Kidney (tissue), 22 donors: ENCODE measurements at places on chromosomes 1 and 21. TPM values are rescaled to one million over a fixed set of nuclear protein-coding genes. Genes with fewer than 3 reads are reported as not detected.
A peak's percentile ranks its signal among the peaks of the same experiment; 100 is the strongest.

IGSF5 gene
- polyA plus RNA-seq: 0.24 TPM

NBPF14 gene
- polyA plus RNA-seq: 17.6 TPM

KIAA0040 gene
- 20.0 TPM for polyA plus RNA-seq

GPX7 gene
- polyA plus RNA-seq: 14.3 TPM

VTCN1 gene
- 26.5 TPM for polyA plus RNA-seq

LY9 gene
- polyA plus RNA-seq: 0.41 TPM

SH3D21 gene
- 5.7 TPM for polyA plus RNA-seq

PLEKHN1 gene
- polyA plus RNA-seq: not detected

DNA sequence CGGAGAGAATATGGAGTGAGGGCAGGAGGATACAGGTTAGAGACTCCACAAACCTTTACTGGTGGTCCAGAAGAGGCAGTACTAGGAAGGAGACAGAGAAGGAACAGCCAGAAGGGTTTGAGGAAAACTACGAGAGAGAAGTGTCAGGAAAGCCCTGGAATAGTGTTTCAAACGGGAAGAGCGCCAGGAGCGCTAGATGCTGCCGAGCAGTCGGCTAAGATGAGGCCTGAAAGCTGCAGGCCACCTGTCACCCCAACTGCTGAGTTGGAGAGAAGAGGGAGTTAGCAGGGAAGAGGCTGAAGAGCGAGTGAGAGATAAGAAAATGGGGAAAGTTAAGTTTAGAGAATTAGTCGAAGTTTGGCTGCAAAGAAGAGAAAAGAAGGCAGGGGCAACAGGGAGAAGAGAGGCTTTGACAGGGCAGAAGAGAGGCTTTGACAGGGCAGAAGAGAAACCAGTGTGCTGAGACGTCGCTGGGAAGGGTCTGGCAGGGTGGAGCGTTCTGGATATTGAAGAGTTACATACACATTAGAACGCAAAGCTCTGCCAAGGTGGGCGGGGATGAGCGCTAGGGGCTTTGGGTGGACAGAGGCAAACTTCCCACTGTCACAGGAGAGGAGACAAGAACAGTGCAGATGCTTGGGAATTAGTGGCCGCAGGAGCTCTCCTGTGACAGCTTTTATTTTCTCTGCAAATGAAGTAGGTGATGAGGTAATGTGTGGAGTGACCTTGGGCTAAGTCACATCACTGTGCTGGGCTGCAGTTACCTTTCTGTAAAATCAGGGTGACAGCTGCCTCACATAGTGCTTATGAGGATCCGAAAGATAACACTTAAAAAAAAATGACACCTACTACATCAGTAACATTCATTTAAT lies 31.2 kb downstream of the PCSK9 start:
- no peak for DNase-seq

- no peak for DNase-seq
Measured at GRCh38 chr1:175520186-175520585, 223.2 kb downstream of the TNR start.

DNA sequence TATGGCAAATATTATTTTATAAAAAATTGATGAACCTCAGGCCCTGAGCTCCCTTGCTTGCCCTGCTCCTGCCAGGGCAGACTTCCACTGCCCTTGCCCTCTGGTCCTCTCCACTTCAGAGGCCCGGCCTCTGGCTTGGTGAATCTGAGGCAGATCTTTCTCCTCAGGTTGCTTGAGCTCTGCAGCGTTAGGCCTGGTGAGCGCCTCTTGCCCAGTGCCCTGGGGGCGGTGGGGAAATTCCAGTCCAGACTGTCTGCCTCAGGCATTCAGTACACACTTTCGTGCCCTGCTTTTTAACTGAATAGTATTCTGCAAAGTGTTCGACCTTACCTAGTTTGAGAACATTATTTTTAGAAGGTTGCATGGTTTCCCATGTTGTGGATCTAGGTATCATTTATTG lies 98.2 kb downstream of the PCBP3 start:
- no peak for DNase-seq

DNA sequence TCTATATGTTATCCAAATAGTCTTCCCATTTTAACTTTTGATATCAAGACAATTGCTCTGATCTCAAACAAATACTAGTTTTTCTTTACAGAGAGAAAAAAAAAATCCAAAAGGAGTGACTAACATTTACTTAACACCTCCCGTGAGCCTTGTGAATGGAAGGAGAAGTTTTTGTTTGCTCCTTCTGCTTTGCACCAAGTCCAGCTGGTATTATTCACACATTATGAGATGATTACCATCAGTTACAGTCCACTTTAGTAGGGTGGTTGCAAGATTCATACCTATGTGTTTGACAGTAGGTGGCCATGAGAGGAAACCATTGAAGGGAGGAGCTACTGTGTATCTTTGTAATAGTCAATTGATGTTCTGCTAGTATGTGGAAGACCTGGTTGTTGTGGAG lies 443.4 kb upstream of the ZP4 start:
- no peak for DNase-seq

- no peak for DNase-seq
Measured at GRCh38 chr1:65235867-65236805, 73.2 kb upstream of the DNAJC6 start.

DNA sequence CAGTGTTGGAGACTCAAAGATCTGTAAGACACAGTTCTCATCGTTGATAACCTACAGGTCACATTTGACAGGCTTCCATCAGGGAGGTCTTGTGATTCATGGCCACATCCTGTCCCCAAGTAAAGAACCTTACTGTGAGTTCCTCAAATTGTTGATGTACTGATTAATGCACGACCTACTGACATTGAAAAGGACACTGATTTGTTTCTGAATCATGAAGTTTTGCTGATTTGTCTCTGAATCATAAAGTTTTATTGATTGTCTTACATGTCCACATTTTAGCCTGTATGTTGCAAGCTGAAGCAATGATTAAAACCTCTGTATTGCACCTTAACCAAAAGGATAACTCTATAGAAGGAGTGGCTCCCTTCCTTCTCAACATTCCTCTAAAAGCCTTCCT lies 476.3 kb upstream of the RUNX1 start:
- no peak for DNase-seq

GRCh38 chr1:203768256-203768655 lies 3.3 kb downstream of the LAX1 start:
- DNase-seq: no peak

DNA sequence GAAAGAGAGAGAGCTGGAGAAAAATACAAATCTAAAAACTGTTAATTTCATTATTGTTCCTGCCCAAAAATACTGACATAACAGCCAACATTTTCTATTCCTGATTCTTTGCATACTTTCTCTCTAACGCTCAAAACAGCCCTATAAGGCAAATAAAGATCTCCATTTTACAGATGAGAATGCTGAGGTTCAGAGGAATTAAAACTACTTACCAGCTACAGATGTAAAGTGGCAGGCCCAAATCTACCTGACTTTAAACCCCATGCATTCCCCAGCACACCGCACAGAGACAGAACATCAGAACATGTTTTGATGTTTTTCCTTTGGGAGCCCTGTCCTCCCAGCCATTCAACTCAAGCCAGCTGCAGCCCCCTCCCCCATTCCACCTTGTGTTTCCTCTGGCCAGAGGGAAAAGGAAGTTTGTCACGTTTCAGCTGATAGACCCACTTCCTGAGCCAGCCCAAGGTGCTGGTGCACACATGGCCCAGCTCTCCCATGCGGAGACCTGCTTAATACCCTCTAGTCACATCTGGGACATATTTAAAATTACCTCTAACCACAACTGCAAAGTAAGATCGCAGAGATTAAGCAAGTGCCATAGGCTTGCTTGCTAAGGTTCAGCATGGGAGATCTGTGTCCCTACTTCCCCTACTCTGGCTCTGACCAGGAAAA lies 133.1 kb upstream of the NFIA start:
- no peak for DNase-seq

GRCh38 chr1:92094090-92094489 lies 13.9 kb downstream of the BTBD8 start:
- no peak for DNase-seq

- DNase-seq: no peak
Measured at GRCh38 chr1:188846468-188846867, 1631.2 kb downstream of the BRINP3 start.

DNA sequence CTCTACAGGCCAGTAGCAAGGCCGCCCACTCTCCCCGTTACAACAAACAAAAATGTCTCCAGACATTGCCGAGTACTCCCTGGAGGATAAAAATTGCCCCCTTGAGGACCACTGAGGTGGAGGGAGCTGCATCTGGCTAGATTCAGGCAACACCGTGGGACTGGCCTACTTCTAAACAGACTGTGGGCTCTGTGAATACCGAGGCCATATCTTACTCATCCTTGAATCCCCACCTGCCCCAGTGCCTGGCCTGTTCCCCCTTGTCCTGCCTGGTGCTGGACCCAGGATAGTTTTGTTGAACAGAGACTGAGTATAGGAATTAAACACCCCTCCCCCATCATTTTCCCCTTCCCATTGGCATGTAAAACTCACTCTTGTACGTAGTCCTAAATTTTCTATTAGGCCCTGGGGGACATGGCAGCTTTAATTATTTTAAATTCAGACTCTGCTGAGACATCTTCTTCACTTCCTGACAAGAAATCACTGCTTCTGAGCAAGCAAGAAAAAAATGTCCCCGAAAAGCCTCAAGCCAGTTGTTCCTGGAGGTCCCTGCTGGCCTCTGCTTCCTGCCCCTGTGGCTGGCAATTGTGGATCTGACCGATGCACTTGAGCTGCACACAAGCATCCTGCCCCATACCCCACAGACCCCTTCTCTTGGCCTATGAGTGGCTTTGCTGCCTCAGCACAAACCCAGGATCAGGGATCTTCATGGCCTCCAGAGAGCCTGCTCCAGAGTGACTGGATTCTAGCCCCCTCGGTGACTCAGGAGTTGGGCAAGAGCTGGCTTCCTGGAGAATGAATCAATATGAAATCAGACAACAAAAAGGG lies 111.0 kb downstream of the ACTL8 start:
- DNase-seq: no peak

DNA sequence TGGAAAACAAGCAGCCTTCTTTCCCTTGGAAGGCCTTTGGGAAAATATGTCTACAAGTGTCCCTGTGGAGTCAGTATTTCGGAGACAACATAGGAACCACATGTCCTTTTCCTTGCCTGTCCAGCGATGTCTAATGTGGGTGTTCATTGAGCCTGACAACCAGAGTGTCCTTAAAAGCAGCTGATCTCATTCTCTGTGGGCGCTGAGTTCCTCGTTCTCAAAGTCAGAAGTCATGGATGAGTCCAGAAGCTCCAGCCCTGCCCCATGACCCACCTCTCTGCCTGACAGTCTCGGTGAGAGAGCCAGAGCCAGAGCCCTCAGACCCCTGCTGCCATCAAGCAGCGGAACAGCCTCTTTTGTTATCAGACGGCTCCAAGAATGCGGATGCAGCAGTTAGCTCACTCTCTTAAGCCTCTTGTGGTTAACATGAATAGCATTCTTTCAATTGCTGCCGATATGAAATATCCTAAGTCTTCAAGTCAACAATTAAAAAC lies 329.2 kb downstream of the TGFB2 start:
- peak; percentile 12 for DNase-seq

DNA sequence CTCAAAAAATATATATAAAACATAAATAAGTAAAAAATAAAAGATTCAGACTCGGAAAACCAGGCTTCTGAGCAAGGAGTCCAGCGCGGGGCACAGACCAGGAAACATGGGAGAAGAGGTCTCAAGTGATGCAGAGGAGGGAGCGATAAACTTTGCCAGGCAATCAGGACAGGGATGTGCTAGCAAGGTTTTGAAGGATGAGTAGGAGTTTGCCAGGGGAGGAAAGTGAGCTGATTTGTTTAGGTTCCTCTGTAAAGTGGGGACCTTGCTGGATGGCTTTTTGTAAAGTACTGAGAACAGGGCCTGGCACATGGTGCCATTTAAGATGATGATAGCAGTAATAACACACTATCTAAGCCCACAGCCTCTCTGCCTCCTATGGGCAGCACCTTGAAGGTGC lies 86.1 kb downstream of the SPSB1 start:
- no peak for DNase-seq

- peak; percentile 91 for DNase-seq
Measured at GRCh38 chr1:30801771-30802198, 44.2 kb upstream of the LAPTM5 start.

DNA sequence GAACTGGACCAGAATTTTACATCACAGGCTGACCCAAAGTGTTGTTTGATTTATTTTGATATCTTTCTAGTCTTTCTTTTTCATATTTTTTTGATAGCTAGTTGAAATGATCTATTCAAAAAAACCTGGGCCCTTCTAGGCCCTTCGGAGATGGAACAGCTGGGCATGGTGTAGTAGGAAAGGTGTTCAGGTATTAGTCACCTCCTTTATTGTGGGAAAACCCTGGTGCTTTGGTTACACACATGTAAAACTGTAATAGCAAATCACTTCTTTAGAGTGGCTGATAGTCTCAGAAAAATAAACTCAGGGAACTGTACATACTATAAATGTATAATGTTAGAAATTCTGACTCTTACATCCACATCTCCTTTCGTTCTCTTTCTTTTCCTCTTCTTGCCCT lies 234.5 kb downstream of the PLA2G4A start:
- DNase-seq: no peak

DNA sequence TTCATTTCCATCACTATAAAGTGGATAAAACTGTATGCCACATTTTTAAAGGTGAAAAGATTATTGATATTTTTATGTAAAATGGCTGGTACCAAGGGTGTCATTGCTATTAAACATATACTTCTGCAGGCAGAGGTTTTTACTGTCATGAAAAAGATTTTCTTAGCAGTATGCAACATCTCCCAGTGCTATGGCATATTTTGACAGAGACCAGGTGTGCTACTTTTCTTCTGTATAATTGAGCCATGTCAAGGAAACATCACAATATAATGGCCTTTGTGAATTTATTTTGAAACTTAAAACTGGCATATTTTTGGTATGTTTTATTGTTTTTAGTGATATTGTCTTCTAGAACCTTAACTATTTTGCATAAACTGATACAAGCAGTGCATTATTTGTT lies 216.6 kb upstream of the C1orf105 start:
- DNase-seq: no peak

- DNase-seq: no peak
Measured at GRCh38 chr1:178275049-178275448, 181.1 kb downstream of the RASAL2 start.

DNA sequence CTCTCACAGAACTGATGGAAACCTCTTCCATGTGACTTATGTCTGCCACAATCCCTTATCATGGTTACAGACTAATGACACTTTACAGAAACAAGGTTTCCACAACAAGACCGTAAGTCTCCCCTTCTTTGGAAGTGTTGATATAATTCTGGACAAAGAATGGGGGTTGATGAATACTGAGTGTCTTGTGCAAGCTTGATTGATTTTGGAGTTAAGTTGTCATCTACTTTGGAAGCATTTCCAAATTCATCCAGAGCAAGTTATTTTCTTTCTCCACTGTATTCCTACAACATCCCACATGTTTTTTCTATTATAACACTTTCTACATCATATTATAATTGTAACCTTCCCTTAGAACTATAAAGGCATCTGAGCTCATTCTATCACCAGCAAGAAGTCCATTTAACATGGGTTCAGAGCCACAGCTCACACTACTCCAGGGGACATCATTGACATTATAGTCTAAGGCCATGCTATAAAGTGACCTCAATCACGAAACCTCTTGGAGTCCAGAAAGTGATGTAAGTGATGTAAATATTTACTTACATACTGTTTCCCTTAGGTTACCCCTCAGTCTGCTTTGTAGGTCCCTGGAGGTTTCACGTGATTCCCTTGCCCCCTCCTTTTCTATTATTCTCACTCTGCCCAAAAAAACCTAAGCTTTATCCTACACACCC lies 125.7 kb upstream of the PBX1 start:
- DNase-seq: no peak

GRCh38 chr1:174535207-174535606 lies 87.4 kb downstream of the GPR52 start:
- no peak for DNase-seq

GRCh38 chr1:213094446-213094845 lies 43.4 kb downstream of the RPS6KC1 start:
- no peak for DNase-seq

- no peak for DNase-seq
Measured at GRCh38 chr1:171606402-171606941, 15.6 kb upstream of the MYOCOS start.
